ENCODE measurements at places on chromosomes 2 and 18.

GRCh38 chr2:3712831-3713503 is 9.6 kb downstream of the DCDC2C start:
- DNase-seq: no peak

GRCh38 chr18:13241083-13241892 is 22.7 kb downstream of the LDLRAD4 start:
- DNase-seq: no peak

GRCh38 chr2:56714400-56714799 is 530.6 kb downstream of the CCDC85A start:
- DNase-seq: no peak

- no peak for DNase-seq
These were observed 102.2 kb downstream of the TEX51 start for GRCh38 chr2:127000937-127001336.

DNA sequence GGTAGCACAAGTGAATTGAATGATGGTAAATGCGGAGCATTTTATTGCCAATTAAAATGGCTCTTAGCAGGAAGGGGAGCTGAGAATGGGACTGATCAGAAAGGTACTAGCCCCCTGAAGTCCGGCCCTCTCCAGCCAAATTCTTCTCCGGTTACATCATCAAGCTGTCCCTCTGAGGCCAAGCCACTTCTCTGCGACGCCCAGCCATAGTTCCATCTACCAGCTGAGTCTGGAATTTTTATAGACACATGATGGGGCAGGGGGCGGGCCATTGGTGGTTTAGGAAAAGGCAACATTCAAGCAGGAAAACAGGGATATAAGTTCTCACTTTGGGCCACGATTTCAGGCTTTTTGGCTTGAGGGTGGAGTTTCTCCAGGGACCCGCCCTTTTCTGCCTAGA is 22.7 kb downstream of the RPRM start:
- no peak for DNase-seq

DNA sequence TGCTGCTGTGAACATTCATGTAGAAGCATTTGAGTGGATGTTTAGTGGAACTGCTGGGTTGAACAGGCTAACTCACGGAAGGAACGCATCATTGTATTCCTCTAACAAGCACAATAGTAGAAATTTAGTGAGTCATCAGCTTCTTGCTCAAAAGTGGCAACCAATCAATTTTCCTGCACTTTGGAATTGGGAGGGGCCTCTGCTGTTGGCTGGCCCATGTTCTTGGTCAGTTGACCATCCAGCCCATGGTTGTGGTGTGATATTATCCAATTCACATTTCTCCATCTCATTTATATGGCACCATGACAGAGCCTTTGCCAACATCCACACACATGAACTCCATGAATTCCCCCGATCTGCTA is 95.0 kb downstream of the TNFRSF11A start:
- peak; percentile 17 for DNase-seq

GRCh38 chr18:12779456-12779855 is 76.6 kb downstream of the PSMG2 start:
- DNase-seq: no peak

DNA sequence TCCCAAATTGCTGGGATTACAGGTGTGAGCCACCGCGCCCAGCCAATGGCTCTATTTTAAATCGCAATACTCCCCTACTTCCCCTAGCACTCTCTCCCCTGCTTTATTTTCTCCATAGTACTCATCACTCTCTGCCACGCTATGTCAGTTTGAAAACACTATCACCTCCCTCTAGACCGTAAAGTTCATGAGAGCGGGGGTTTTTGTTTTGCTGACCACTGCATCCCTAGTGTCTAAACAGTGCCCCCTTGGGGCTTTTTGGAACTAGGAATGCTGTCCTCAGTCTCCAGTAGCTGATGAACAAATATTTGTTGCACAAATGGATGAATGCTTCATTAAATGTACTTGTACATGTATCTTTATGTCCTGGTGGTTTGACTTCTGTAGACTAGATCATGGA is 44.1 kb downstream of the ATOH8 start:
- DNase-seq: no peak

DNA sequence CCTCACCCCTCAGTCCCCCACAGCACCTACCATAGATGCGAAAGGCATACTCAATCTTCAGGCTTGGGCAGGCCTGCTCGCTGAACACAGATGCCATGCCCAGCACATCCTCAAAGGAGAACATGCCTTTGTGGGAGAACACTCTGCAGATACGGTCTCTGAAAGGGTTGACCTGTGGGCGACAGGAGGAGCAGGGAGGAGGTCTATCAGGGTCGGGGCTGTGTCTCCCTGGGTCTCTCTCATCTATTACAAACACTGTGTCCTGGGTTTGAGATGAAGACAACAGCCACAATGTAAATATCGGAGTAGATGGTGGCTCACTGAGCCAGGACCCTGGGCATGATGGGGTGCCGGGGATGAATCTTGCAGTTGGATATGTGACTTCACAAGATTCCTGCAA is 46.0 kb downstream of the CIB4 start:
- DNase-seq: no peak

GRCh38 chr18:75029481-75029880 is 179.5 kb downstream of the PTGR3 start:
- no peak for DNase-seq

DNA sequence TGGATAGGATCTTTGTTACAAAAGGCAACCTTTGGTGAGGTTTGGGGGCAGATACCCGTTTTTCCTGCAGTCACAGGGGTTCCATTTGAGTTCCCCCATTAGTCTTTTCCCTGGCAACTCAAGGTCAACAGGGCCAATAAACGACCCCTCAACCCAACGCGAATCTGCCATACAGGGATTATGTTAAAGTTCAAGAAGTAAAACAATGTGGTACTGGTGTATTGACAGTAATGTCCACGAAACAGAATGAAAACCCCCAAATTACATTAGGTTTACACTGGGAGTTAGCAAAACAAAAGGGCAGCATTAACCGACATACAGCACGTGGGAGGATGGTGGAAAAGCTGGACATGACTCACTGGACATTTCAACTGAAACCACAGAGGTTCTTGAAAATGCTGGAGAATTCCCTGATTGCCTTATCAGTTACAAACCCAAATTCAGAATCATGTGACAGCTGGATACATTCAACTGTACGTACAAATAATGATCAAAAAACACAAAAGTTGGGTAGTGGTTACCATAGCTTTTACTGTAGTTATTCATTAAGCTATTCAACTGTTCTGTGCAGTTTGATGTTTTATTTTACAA is 4.9 kb upstream of the IMP4 start:
- DNase-seq: no peak

- peak; percentile 32 for DNase-seq
These were observed 412 bp downstream of the OSBPL1A start for GRCh38 chr18:24397131-24397693.

DNA sequence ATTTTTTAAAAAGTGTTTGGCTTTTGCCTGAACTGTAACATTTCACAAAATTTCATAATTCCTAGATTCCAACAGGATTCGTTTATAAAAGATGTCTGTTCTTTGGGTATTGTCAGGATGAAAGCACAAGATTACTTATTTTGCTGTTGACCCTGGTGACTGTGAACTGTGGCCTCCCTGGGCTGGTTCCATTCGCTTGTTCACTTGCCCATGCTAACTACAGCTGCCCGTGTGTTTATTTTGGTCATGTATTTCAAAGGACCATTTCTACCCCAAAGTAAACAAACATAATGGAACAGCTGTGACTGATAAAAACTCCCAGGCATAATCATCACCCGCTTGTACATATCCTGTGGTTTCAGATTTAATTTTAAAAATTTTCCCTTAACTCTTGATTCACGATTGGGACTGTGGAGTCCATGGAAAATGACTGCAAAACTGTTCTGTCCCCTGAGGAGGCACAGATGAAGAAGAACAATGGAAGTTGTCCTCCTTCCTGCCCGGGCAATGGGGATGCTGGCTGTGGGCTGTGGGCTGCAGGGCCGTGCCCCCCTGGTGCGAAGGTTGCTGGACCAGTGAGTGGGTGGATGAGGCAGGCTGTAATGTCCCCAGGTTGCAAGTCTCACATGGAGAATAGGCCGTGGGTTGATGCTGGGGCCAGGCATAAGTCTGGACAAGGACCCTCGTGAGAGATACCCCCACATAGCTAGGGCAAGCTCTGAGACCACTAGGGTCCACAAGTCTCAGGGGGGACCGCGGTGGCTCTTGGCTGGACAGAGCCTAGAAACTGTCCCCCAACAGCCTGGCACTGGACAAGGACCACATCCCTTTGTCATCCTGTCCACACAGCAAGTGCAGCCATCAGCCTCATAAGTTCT is 28.9 kb upstream of the HDAC4 start:
- DNase-seq: no peak

GRCh38 chr2:208608122-208608835 is 201.7 kb downstream of the PTH2R start:
- no peak for DNase-seq

DNA sequence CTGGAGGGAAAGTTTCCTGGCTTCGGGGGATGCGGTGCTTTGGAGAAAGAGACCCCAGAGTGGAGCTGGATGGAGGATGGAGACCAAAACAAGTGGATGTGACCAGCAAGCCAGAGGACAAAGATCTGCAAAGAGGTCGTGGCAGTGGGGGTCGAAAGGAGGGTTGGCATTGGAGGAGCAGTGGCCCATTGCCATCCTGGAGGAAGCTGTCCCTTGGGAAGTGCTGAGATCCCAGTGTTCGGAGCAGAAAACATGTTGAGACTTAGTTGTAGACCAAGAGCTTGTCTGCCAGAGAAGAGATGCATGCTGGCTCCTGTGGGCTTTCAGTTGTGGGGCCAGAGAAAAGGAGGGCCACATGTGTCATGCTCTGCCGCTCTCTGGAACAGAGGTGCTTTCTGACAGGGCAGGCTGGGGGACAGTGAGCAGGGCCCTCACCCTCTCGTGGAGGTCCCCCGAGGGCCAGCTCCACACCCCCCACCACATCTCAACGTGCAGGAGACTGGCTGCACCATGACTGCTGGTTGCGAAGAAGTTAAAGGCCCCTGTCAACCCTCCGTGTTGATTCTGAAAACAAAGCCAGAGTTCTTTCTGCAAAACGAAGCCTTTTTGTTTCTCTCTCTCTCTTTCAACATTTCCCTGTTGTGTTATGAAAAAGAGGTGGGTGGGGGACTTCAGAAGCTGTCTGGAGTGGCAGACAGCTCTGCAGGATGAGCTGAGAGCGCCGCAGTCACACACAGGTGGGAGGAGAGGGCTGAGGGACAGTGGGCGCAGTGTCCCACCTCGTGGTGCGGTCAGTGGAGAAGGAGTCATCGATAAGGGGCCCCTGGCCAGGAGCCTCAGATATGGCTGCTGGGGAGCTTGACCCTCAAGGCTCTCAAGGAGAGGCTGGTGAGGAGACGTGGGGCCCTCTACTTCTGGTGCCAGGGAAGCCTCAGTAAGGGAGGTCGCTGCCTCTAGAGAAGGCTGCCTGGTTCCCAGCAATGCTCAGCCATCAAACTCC is 77.6 kb upstream of the BCL2L11 start:
- DNase-seq: peak; percentile 44

GRCh38 chr2:71606244-71606643 is 152.9 kb downstream of the DYSF start:
- no peak for DNase-seq

- DNase-seq: no peak
These were observed 81.5 kb downstream of the STPG4 start for GRCh38 chr2:47073641-47074040.

DNA sequence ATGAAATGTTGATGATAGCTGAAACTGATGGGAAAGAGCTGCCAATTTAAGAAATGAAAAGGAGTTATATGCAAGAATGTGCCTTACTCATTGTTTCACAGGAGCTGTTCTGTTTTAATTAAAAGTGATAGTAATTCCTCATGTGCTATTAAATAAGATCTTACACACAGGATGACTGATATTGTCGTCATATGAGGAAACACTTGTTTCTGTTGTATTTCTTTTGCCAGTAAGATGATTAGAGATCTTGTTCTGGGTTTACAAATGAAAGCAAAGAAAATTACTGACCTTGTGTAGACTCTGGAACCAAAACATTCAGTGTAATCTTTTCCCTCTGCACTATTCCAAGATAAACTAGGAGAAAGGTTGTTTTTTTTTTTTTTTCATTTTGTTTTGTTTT is 123.6 kb downstream of the MAP3K20 start:
- DNase-seq: no peak

GRCh38 chr18:23321996-23322395 is 131.1 kb upstream of the RIOK3 start:
- no peak for DNase-seq

DNA sequence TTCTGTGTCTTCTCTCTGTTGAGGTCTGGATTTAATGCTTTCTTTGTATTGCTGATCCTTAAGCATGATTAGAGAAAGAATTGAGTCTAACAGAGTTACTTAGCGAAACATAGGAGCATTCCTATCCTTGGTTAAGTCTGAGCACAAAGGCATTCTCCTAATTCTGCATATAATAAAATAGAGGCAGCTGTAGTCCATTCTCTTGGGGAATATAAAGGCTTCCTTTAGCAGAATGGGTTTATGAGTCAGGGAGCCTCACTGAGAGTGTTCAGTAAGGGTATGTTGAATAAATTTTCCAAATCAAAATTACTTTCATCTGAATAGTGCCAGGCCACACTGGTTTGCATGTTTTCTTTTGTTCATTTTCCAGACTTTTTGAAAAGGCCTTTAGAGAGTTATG is 101.5 kb downstream of the GALNT1 start:
- no peak for DNase-seq

DNA sequence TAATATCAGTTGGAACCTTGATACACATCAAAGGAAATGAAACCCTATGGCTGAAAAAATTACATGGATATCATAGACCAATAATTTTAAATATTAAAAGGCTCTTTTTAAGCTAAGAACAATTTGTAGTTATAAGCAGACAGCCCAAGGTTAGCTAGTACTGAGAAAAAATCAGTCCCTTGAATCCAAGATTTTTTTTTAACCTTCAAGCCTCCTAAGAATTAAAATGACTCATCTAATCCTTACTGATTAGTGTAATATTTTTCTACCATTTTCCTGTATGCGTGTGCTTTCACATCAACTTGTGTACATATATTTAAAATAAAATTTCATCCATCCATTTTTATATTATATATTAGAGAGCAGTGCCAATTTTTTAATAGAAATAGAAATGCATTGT is 1004.9 kb upstream of the ZEB2 start:
- DNase-seq: no peak

- no peak for DNase-seq
These were observed 1.8 kb downstream of the ASIC4 start for GRCh38 chr2:219515874-219516629.

DNA sequence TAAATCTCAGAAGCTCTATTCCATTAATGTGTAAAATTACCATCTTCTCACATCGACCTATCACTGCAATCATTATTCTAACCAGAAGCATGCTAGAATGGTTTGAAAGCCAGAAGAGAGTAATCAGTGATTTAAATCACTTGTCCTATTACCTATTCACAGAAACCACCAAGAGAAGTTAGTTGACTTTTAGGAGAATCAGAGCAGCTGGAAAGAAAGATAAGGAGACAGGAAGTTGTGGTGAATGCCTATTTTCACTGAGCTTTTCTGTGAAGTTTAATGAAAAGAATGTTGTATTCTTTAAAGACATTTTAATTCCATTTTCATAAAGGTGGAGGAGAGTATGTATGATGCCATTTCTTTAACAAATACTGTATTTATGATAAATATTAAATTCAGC is 352.6 kb upstream of the CRIM1 start:
- DNase-seq: no peak

- DNase-seq: no peak
These were observed 108.7 kb upstream of the KCTD1 start for GRCh38 chr18:26656944-26657536.

GRCh38 chr2:122656403-122656802 is 901.0 kb downstream of the TSN start:
- no peak for DNase-seq

- DNase-seq: no peak
These were observed 8.3 kb downstream of the PXDN start for GRCh38 chr2:1736045-1736444.

Data from activated naive CD4-positive, alpha-beta T cell treated with Interleukin-2 at 50 U/mL for 16 hours (primary cell).